ENCODE measurements at places on chromosomes 4 and X. TPM values are rescaled to one million over a fixed set of nuclear protein-coding genes. Genes with fewer than 3 reads are reported as not detected.

SLITRK2 gene
- total RNA-seq: not detected

SCRG1 gene
- total RNA-seq: not detected

CMC4 gene
- 5.2 TPM for total RNA-seq

TEX13D gene
- not detected for total RNA-seq

HSFX3 gene
- not detected for total RNA-seq

CHRDL1 gene
- total RNA-seq: not detected

SORCS2 gene
- total RNA-seq: 1.4 TPM

RAB41 gene
- total RNA-seq: not detected

CLDN22 gene
- total RNA-seq: 0.60 TPM

SPIN2A gene
- 1.4 TPM for total RNA-seq

FANCB gene
- total RNA-seq: 6.0 TPM

GPRASP1 gene
- 12.6 TPM for total RNA-seq

GRCh38 chr4:10237131-10237530 lies 120.5 kb upstream of the WDR1 start:
- DNase-seq: no peak

DNA sequence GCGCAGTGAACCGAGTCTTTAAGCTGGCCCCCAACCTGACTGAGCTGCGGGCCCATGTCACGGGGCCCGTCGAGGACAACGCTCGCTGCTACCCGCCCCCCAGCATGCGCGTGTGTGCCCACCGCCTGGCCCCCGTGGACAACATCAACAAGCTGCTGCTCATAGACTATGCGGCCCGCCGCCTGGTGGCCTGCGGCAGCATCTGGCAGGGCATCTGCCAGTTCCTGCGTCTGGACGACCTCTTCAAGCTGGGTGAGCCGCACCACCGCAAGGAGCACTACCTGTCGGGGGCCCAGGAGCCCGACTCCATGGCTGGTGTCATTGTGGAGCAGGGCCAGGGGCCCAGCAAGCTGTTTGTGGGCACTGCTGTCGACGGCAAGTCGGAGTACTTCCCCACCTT lies 2.2 kb downstream of the PLXNA3 start:
- no peak for DNase-seq

DNA sequence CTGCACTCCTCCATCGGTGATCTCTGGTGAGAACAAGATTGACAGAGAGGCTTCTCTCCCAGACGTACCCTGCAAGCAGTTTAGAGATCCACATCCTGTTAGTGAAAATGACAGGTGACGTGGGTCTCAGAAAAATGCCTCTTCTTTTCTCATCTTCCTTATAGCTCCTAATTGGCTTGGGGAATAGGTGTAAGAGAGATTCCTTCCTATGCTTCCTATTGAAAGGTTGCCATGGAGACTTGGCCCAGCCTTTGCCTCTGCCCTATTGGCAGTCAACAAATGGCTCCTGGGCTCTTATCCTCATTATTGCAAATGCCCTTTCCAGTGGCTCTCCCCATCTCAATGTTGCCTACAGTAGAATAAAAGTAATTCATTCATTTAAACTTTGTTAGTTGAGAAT lies 26.5 kb upstream of the DGKK start:
- DNase-seq: no peak

DNA sequence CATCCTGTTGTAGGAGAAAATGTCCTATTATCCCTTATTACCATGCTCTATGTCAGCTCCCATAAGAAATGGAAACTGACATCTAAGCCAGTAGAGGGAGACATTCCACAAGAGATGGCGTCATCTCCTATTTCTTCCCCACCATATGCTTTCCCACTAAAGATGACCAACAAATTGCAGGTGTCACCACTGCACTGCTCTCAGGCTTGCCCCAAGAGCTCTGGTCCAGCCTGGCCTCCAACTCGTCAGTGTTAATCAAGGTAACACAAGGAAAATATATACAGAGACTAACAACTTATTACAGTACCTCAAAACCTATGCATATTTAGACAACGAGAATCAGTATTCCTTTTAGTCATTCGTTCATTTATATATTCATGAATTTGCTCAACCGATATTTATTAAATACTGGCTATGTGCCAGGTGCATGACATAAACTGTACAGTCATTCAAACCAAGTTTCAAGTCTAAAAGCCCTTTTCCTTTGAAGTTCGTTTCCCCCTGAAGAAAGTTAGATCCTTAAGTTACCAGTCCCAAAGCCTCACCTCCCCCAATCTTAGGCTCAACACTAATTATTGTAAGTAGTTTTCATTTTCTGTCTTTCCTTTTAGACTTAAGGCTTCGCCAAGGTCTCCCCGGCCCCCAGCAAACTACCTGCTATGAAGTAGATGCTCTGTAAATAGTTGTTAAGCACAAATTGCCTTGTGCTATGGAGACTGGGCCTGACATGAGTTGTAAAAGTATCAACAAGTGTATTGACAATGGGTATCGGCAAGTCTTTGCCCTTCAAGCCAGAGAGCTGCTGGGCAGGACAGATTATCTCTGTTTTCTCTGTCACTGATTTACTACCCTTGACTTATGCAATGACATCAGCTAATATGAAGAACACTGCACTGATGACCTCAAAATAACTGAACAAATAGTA lies 3.1 kb upstream of the FGB start:
- DNase-seq: peak; percentile 36

- DNase-seq: no peak
Observed at GRCh38 chr4:55378617-55379467, 16.9 kb upstream of the TMEM165 start.

DNA sequence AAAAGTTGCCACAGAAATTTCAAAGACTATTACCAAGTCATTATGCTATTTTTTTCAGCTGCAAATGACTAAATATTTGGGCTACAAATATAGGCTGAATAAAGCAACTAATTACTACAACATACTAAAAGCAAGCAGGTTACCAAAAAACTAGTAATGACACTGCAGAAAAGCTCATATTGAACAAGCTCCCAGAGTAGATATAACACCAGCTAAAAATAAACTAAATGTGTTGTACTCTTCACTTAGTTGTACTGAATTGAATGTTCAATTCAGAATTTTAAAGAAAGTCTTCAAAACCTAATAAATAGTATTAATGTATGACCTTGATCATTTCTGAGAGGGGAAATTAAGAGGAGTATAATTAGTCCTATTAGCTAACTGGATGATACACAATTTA lies 12.0 kb downstream of the ATP8A1 start:
- DNase-seq: no peak

GRCh38 chr4:100742045-100742444 lies 224.2 kb upstream of the EMCN start:
- DNase-seq: peak; percentile 11

DNA sequence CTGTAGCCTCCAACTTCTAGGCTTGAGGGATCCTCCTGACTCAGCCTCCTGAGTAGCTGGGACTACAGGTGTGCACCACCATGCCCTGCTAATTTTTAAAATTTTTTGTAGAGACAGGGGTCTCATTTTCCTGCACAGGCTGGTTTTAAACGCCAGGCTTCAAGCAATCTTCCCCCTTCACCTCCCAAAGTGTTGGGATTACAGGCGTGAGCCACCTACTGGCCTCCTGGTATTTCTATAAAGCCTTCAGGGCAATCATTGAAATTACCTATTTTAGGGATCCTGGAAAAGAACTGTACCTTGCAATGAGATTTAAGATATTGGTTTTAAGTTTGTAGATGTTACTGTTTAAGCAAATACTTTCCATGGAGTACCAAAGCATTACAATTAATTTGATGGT lies 13.5 kb upstream of the PLS3 start:
- DNase-seq: no peak

DNA sequence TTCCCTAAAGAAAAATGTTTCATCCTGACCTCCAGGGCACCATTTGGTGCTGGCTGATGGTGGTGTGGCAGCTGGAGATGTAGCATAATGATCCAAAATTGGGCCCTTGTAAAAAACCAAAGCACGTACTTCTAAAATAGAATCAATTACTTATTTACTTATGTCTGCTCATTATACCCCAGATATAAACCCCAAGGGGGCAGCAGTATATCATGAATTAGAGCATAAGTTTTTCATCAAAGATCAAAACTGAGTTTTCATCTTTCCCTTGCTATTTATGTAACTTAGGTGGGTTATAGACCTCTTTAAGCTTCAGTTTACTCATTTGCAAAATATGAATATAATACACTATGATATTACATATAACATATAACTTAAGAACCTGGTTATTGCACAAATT lies 241.1 kb downstream of the TACR3 start:
- DNase-seq: no peak

GRCh38 chrX:78357342-78358055 lies 30.1 kb upstream of the CYSLTR1 start:
- DNase-seq: no peak

DNA sequence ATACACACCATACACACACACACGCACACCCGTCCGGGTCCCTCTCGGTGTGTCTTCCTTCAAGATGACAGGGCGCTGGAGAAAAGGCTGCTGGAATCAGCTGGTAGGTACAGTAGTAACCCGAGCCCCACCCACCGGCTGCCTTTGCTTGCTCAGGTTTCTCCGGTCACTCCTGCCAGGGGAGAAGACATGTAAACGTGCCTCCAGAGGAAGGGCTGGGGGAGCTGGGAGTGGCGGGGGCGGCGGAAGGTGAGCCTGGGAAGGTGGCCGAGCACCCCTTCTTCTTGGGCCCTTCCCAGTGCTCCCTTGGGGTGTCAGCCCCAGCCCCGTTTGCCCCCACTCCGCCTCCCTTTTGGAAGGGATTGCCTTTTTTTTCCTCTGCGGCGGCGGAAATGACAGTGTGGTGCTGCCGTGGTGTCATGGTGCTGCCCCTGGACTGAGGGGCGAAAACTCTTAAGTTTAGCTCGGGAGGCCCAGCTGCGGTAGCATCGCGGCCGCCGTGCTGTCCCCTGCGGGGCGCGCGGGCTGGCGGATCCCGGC lies at the start of gene MID2:
TSS of gene MID2 (plus strand) at position 169 of the 540 bp plus-strand sequence. CDS start 561 bp downstream, outside the sequence.
- peak; percentile 65 for DNase-seq

GRCh38 chr4:140243278-140243753 lies 89.3 kb upstream of the MAML3 start:
- DNase-seq: peak; percentile 49

- no peak for DNase-seq
Observed at GRCh38 chr4:11765849-11766453, 337.3 kb upstream of the HS3ST1 start.

DNA sequence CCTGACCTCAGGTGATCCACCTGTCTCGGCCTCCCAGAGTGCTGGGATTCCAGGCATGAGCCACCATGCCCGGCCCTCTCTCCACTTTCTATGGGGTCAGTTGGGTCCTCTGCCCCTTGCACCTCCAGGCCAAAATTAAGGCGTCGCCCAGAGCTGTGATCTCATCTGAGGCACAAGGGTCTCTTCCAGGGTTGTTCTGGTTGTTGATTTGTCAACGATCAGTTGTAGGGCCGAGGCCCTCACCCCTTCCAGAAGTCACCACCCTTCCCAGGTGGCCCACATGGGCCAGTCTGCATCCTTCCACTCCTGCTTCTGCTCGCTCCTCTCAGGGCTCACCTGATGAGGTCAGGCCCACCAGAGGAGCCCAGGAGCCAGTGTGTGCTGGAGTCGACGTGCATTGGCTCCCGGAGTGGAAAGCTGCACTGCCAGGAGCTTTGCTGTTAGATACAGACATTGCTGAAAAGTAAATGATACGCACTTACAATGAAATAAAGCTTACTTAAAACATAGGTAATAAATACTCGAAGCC lies 14.3 kb upstream of the TMEM271 start:
- DNase-seq: no peak

DNA sequence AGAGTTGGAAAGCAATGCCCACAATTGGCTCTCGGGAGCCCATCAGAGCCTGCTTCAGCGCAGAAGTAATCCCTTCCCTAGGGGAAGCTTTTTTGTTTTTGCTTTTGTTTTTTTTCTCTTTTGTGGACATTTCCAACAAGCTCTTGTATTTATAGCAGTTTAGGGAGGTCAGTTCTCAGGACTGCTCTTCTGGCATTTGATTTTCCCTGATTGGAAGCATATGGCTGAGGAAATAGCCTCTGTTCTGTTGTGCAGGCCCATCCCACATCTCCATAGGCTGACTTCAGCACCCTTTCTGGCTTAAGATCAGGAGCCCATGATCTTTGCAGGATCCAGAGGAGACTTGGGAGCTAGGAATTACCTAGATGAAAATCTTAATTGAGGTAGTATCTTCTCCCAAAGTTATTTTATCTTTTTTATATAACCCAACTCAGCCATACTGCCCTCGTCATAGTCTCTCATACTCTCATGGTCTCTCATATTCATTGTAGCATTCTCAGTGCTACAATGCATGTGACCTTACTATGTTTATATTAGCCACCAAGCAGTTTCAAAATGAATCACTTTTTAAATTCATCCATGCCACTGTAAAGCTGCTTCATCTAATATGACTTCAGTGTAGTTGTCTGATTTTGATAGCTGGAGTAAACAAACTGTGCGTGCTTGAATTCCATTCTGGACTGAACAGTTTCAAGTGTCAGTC lies 16.7 kb downstream of the PAGE4 start:
- no peak for DNase-seq

DNA sequence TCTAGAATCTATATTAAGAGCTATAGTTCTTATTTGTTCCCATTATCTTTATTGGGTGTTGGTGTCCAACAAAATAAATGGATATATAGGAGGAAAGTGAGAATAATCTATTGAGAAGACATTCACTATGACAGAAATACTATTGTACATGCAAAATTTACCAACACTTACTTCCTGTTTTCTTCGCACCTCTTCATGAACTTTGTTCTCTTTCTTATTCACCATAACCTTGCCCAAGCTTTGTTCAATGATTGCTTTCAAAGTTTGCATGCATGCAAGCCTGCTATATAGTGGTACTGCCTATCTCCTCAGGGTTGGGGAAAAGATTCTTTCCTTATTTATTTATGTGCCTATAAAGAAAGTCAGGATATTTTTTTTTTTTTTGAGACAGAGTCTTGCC lies 176.4 kb upstream of the JADE1 start:
- DNase-seq: no peak

- DNase-seq: no peak
Observed at GRCh38 chr4:119835613-119835910, 207.0 kb upstream of the PDE5A start.

GRCh38 chrX:74535408-74536151 lies 78.8 kb downstream of the RLIM start:
- DNase-seq: peak; percentile 51

- no peak for DNase-seq
Observed at GRCh38 chr4:11805842-11806241, 377.1 kb upstream of the HS3ST1 start.
